ENCODE measurements at places on chromosomes 13 and 19.

- DNase-seq = no peak
Measured at GRCh38 chr19:12833738-12834565, 427 bp downstream of the RTBDN start.

GRCh38 chr13:34030782-34031181 lies 212.8 kb downstream of the RFC3 start:
- DNase-seq = no peak

DNA sequence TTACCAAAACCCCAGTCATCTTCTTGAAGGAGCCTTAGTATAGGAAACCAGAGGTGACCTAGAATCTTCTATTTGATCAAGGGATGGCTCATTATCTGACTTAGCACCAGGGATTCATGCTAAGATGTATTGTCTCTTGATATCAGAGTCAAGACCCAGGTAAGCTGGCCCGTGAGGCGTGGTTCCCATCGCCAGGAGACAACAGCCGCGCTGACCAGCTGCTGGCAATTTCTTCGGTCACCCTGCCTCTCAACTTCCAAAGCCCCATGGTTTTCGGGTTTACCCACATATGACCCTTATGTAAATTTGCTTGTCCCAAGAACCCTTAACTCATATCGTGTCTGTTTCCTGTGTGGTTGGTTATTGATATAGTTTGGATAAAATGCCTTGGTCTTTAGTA lies 77.7 kb upstream of the VSTM2B start:
- DNase-seq = no peak

DNA sequence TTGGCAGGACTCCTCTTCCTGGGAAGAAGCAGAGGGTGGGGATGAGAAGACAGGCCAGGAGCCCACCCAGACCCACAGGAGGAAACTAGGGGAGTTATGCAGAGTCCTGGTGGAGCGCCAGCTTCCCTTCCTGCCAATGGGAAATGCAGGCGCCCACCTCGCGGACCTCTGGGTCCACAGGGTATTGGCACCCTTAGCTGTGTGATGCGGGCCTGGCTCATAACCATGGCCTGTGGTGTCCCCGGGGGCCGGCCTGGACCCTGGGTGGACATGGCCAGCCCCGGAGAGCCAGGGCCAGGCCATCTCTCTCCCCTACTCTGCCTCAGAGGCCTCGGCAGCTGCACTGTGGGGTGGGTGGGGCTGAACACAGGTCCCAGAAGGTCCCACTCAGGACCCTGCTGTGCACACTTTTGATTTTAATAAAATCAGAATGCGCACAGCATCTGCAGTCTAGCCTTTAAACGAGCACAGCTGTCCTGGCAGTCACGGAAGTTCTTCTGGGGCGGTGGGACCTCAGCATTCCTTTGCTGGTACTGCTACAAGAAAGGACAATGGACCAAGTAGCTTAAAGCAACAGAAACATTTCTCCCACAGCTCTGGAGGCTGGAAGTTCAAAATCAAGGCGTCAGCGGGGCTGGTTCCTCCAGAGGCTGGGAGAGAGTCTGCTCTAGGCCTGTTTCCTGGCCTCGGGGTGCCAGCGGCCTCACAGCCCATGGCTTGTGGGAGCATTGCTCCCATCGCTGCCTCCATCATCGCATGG lies 1.8 kb downstream of the F10 start:
- no peak for DNase-seq

DNA sequence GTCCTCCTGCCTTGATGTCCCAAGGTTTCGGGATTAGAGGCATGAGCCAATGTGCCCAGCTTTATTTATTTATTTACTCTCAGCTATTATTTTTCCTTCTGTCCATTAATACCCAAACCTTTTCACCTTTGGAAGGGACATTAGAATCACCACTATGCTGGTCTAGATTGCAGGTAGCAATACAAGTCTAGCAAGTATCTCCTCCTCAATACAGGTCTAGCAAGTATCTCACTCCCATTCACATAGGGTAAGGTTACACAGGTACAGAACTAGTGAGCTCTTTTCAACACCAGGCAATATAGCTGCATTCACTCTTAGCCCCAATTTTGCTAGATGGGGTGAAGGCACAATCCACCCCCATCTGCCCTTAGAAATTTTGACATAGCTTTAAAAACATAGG lies 17.4 kb upstream of the SPRYD7 start:
- DNase-seq = no peak

GRCh38 chr19:11164296-11164695 lies 8.7 kb upstream of the SPC24 start:
- no peak for DNase-seq

GRCh38 chr13:51697181-51697580 lies 106.8 kb downstream of the DHRS12 start:
- DNase-seq = no peak

DNA sequence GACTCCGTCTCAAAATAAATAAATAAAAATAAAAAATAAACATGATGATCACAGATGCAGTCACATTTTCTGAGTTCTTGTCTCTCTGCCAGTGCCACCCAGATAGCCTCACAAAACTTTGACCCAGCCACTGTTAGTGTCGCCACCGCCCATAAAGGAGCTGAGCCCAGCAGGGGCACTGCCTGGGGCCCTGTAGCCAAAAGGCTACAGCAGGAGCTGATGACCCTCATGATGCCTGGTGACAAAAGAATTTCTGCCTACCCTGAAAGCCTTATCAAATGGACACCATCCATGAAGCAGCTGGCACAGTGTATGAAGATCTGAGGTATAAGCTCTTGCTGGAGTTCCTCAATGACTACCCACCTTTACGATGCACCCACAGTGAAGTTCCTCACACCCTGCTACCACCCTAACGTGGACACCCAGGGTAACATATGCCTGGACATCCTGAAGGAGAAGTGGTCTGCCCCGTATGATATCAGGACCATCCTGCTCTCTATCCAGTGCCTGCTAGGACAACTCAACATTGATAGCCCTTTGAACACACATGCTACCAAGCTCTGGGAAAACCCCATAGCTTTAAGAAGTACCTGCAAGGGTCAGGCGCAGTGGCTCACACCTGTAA lies 18.3 kb downstream of the ZNF587 start:
- DNase-seq = no peak

- DNase-seq = no peak
Measured at GRCh38 chr19:18468517-18468916, 30.6 kb upstream of the ISYNA1 start.

DNA sequence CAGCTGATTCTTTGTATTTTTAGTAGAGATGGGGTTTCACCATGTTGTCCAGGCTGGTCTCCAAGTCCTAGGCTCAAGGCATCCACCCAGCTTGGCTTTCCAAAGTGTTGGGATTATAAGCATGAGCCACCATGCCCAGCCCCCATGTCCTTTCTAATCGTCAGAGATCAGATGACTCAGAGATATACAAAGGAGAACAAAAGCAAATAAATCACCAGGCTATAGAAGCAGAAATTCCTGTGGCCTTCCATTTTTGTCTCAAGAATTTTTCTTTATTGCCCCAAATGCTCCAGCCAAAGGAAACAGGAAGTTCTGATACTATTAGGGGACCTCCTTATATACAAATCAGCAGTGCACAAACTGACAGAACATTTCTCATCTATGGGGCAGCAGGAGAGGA lies 207.8 kb downstream of the RFC3 start:
- no peak for DNase-seq

- DNase-seq = no peak
Measured at GRCh38 chr19:17560205-17560595, 4.8 kb downstream of the COLGALT1 start.

DNA sequence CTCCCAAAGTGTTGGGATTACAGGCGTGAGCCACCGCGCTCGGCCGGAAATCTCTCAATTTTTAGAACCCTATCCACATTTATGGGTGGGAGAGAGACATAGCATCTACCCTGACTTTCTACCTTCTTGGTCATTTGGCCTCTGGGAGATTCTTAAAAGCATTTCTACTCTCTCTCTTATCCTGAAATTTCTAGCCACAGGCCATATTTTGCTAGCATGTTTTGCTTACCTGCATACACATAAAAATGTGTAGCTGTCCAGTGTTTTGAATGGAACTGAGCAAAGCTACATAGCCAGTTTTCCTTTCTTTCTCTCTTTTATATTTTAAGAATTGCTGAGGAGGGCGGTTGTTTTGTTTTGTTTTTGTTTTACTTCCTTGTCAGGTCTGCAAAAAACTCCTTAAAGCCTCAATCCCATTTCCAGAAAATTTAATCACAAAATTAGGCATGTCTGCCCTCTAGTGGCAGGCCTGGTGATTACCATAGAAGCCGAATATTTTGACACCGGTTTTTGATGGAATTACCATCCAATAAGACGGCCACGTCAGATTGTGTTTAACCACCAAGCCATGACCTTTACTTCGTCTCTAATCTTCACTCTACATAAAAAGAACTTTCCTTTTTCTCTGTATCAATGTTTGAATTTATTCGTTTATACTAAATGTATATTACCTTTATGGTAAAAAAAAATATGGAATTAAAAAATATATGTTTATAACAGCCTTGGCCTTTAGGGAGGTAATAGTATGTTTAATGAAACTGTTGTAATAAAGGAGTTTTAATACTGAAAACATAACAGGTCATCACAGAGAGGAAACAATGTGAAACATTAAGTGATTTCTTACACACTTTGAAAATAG lies 34.4 kb upstream of the OXGR1 start:
- peak; percentile 35 for DNase-seq

DNA sequence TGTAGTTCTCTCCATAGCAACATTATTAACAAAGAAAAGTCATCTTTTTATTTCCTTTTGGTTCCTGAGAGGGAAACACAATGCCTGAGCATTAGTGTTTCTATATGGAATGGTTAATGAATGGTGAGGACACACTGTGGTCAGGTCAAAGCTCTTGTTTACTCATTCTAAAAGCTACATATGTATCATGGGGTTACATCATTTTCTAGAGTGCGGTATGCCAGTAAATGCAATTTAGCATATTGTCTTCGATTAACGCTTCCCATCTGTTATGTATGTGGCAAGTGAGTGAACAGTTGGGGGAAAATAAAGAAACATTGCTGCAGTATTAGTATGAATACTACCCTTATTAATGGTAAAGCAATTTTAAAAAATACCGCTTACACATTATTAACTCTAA lies 1152.2 kb upstream of the SPRY2 start:
- no peak for DNase-seq

DNA sequence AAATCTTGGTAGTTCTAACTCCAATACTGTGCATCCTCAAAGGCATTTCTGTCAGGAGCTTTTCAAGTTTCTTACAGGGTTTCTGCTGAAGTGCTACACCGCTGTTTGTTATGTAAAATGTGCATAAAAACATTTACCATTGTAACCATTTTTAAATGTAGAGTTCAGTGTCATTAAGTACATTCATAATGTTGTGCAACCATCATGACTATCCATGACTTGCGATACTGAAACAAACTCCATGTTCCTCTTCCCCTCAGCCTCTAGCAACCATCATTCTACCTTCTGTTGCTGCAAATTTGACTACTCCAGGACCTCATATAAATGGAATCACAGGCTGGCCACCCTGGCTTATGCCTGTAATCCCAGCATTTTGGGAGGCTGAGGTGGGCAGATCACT lies 14.4 kb upstream of the SLC25A42 start:
- DNase-seq = no peak

GRCh38 chr19:30757837-30758617 lies 385.8 kb downstream of the ZNF536 start:
- no peak for DNase-seq

GRCh38 chr13:94322925-94323763 lies 156.3 kb downstream of the DCT start:
- DNase-seq = no peak

GRCh38 chr19:36225219-36225892 lies 10.4 kb downstream of the ZNF146 start:
- DNase-seq = no peak

GRCh38 chr19:46000491-46001246 lies 5.4 kb downstream of the CCDC61 start:
- no peak for DNase-seq

GRCh38 chr13:111937777-111938311 lies 129.1 kb upstream of the SOX1 start:
- DNase-seq = no peak

- no peak for DNase-seq
Measured at GRCh38 chr13:44437356-44438233, 64.0 kb downstream of the SERP2 start.

DNA sequence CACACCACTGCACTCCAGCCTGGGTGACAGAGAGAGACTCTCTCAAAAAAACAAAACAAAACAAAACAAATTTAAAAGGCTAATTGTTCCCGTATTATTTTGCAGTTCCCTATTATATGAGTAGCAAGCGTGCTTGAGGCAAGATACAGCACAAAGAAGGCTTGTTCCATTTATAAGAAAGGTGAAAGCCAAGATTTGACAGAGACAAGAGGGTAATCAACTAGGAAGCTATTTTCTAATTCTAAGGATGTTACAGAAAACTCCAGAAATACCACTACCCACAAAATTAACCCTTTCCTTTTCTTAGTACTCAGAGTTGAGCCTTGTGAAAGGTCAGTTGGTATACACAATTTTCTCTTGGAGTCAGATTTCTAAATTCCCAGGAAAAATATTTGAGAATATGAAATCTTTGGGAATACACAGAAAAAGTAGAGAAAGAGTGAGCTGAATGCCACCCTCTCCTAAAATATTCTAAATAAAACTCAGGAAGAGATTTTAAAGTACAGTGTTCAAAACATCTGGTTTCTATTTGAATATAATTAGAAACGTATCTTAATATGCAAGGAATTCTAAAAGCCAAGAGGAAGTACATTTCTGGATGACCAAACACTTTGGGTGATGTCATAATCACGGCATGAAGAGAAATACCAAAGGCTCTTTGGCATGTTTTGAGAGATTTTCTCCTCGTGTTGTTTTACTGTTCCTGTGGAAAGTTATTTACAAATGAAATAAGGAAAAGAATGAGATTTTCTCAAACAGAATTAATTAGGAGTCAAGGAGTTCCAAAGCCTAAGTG lies 63.0 kb upstream of the FLT1 start:
- no peak for DNase-seq

GRCh38 chr13:73266640-73267180 lies 207.9 kb downstream of the KLF5 start:
- no peak for DNase-seq

GRCh38 chr19:13451434-13451995 lies 54.8 kb downstream of the CACNA1A start:
- DNase-seq = no peak

- no peak for DNase-seq
Measured at GRCh38 chr19:6744381-6745301, 5.2 kb downstream of the TRIP10 start.

DNA sequence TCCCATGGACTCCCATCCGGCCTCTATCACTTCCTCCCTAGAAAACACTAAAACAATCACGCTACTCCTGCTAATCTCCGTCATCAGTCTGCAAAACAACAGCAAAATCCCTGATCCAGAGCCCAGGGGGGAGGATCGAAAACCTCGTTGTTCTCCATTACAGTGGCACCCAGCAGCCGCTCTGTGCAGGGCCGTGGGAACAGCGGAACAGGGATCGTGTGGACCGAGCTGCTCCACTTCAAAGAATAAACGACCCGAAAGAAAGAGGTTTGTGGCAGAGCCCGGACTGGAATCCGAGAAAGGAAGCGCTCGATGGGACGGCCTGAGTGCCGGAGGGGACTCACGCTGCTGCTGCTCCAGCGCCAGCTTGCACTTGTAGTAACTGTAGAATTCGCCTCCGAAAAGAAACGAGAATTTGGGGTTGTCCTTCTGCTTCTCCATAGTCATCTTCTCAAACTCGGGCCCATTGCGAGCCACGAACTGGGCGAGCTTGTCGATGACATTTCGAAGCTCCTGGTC lies 652 bp downstream of the CHERP start:
- DNase-seq = no peak

- no peak for DNase-seq
Measured at GRCh38 chr13:105957769-105958438, 577.6 kb downstream of the EFNB2 start.
